ENCODE measurements at places on chromosomes 5 and 9.

DNA sequence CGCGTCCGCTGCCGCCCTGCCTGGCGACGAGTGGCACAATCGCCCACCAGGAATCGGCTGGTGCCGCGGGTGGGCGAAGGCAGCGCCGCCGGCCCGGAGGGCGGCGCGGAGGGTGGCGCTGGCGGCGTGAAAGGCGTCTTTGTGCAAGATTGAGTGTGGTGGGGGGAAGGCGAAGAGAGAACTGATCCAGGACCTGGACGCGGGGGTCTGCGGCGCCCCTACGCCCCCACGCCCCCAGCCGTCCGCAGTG, 4.6 kb upstream of the RGMB start:
- DNase-seq, result no peak

DNA sequence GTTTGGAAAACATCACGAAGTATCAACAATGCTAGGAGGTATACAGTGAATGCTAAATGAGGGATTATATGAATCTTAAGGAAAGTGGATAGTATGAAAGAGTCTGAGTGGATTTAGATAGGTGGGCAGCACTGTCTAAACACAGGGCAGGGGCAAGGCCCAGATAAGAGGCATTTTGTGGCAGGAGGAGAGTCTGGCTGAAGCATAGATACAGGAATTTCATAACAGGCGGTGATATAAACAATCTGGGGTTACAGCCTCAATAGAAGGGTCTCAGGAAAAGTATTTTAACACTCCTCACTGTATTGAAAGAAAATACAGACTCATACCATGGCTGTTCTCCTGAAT, 96.9 kb downstream of the PLPP1 start:
- no peak for DNase-seq

DNA sequence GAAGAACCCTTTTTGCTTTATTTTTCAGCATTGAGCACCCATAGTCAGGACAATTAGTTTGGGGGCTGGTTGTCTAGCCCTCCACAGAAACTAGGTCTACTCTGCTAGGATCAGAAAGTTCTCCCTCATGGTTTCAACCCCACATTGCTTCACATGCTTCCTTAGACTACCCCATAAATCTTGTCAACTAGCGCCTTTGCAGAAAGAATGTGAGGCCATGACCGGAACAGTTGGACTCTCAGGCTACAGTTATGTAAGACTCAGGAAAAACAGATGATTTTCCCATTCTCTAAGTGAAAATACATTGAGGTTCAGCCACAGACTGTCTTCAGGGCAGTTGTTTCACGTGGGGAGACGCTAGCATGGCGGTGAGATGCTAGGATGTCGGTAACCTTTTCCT, 255.6 kb downstream of the NR3C1 start:
- DNase-seq, result no peak

DNA sequence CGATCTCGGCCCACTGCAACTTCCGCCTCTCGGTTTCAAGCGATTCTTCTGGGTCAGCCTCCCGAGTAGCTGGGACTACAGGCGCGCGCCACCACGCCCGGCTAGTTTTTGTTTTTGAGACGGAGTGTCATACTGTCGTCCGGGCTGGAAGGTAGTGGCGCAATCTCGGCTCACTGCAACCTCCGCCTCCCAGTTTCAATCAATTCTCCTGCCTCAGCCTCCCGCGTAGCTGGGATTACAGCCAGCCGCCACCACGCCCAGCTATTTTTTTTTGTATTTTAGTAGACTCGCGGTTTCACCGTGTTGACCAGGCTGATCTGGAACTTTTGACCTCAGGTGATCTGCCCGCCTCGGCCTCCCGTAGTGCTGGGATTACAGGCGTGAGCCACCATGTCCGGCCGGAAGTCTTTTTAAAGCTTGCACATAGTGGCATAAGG, 1.2 kb downstream of the SMC5 start:
- DNase-seq, result no peak

DNA sequence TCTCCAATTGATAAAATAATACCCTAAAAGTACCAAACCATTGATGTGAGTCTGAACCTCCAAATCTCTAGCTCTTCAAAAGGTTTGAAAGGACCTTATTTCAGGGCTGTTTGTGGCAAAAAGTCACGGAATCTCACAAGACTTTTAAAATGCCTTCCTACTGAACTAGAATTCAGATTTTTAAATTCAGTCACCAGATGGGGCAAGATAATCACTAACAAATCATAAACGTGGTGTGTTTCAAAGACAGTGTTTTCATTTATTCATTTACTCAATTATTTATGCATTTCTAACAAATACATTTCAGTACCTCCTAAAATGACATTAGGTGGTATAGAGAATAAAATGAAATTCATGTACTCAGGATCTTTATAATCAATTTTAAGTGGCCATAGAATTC, 68.2 kb upstream of the SMC2 start:
- no peak for DNase-seq

GRCh38 chr5:67395790-67396418, 199.3 kb upstream of the CD180 start:
- DNase-seq, result no peak

DNA sequence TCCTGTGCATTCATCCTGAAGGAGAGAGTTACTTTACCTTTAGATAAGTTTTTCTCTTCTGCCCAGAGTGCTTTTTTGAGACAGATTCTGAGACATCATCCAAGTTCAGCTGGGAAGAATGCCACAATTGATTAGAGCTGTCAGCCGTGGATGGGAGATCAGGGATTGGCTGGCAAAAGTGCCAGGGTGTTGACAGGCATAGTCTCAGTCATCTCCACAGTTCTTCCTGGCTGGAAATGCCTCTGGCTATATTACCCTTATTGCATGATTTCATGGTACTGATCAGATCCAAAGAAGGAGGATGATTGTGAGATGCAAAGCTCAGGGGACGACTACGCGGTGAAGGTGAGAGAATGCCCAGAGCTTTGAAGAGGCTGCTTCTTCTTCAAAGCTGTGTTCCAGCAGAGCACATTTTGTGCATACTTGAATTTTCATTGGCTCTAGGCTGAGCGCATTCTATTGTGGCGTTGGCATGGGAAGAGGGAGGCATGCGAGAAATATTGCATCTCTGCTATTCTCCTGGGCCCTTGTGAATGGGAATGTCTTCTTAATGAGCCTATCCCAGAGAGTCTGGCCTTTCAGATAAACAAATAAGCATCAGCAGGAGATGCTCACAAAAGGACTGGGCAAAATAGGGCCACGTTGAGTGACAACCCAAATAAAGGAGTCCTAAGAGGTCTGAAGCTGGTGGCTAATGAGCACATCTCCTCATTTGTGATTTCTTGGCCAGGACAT, 82.1 kb downstream of the GRIA1 start:
- DNase-seq, result no peak

GRCh38 chr9:135776893-135777622, 75.1 kb downstream of the KCNT1 start:
- DNase-seq, result no peak

GRCh38 chr9:108012886-108013665, 523.5 kb upstream of the KLF4 start:
- no peak for DNase-seq

DNA sequence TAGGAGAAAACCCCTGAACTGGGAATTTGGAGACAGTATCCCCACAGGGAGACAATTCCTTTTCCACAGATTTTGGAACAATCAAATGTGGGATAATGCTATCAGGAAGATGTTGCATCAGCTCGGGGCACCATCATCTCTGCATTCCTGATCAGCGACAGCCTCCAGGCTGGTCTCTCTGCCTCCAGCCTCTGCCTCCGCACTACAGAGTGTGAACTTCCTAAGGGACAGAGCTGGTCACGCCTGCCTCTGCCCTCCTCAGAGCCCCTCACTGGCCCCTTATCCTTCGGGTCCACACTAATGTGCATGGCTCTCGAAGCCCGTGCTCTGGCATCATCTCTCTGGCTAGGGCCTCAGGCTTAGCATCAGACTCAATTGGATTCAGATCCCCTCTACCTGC, 8.6 kb downstream of the FOXI1 start:
- DNase-seq, result no peak

- DNase-seq, result no peak
Measured at GRCh38 chr5:179212870-179213269, 132.4 kb downstream of the ADAMTS2 start.

- no peak for DNase-seq
Measured at GRCh38 chr5:39302472-39302871, 61.8 kb downstream of the C9 start.

GRCh38 chr9:70954596-70955143, 166.8 kb downstream of the TRPM3 start:
- DNase-seq, result no peak

DNA sequence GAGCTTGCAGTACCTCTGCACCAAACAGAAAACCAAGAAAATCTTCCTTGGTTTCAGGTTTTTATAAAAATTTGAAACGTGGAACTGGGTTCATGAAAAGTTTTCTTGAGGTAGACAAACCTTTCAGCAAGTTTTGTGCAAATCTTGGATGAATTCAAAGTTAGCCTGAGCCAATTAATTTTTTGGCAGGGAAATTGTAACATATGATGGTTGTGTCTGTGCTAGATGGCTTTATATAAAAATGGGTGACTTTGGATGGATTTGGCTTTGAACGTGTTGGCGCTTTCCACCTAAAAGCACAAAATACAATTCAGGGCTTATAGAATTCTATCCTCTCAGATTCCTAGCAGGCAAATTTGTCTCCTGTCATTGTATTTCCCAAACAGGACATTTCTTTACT, 524.4 kb downstream of the CAAP1 start:
- DNase-seq, result no peak

- no peak for DNase-seq
Measured at GRCh38 chr5:60196385-60197113, 303.0 kb upstream of the PDE4D start.

DNA sequence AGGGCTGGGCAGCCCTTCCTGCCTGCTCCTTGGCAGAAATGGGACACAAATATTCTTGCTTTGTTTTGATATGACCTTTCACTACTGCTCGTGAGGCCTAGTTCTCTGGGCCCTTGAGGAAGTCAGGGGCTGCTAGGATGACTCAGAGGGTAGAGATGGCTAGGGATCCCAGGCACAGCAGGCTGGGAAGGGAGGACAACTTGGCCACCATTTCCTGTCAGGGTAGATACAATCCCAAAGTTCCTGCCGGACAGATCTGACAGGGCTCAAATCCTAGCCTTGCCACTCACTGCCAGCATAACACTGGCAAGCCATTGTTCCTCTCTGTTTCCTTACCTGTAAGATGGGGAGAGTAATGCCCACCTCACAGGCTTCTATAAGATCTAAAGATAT, 31.7 kb upstream of the MEIKIN start:
- no peak for DNase-seq

DNA sequence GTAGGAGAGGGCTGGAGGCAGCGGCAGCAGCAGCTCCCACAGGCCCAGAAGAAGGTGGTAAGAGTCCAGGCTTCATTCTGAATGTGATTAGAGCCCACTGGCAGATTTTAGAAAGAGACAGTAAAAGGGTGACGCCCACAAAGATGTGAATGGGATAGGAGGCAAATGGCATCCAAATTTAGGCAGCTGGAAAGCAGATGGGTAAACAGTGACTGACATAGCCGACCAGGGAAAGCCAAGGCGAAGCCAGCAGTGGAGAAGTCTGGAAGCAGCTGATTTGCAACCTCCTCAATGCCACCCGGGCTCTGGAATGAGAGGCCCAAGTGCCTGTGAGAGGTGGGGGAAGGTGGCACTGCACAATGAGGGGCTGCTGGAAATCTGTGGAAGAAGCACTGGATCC, 103.3 kb downstream of the C5orf15 start:
- no peak for DNase-seq

GRCh38 chr9:104606152-104606551, 725 bp upstream of the OR13C2 start:
- DNase-seq, result no peak

DNA sequence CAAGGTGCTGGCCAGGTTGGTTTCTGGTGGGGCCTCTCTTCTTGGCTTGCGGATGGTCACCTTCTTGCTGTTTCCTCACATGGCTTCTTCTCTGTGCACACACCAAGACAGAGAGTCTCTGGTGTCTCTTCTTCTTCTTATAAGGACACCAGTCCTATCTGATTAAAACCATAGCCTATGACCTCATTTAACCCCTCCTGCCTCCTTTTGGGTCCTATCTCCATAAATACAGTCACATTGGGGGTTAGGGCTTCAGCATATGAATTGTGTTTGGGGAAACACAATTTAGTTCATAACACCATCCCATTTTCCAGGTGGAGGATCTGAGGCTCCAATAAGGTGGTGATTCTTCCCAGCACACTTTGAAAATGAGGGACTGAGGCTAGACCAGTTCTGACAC, 80.4 kb downstream of the SPRY4 start:
- DNase-seq, result no peak

DNA sequence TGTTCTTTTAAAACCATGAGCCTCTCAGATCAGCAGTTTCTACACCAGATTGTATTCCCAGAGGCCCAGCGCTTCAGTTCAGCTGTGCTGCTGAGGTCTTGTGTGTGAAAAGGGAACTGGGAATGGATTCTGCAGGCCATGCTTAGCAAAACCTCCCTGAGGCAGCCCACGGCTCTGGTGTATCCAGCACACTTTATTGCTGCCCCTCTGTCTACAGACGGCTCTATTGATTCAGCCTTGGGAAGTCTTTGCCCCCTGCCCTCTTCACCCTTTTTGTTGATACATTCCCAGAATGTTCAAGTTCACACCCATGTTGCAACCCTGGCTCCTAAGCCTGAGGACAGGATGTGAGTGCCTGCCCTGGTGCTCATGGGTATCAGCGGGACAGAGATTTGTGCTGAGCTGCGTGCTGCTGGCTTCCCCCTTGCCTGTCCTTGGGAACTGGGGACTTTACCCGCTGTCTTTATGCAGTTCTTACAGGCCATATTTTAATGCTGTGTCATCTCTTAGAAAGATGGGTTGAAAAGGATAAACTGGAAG, 37.3 kb downstream of the ARHGAP26 start:
- peak; percentile 24 for DNase-seq

DNA sequence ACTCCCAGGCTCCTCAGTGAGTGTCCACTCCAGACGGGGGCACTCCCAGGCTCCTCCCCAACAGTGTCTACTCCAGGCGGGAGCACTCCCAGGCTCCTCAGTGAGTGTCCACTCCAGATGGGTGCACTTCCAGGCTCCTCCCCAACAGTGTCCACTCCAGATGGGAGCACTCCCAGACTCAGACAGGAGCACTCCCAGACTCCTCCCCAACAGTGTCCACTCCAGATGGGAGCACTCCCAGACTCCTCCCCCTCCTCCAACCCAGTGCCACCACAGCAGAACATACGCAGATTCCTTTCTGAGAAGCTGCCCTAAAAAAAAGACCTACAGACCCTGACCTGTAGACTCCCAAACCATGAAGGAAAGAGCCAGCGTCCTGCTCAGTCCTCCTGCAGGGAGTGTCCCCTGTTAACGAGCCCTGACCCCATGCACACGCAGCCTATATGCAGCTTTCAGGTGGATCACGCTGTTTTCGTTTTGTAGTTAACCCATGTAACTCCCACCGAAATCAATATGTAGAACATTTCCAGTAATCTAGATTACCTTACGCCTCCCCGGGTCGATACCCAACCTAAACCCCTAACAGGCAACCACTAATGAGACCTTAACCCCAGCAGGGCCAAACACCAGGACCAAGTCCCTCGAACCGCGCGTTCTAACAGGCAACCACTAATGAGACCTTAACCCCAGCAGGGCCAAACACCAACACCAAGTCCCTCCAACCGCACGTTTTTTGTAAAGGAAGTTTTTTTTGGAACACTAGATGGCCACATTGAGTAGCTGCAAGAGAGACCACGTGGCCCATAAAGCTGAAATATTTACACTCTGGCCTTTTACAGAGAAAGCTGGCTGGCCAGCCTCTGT, 15.7 kb downstream of the PNPLA7 start:
- DNase-seq, result peak; percentile 69
